ENCODE measurements at places on chromosomes 3 and 15. TPM values are rescaled to one million over a fixed set of nuclear protein-coding genes. Genes with fewer than 3 reads are reported as not detected.

RASL12 gene
- not detected for total RNA-seq

GLDN gene
- 6.5 TPM for total RNA-seq

ZNF385D gene
- total RNA-seq: 2.0 TPM

GCSAM gene
- total RNA-seq: not detected

GRIP2 gene
- not detected for total RNA-seq

SMARCC1 gene
- 24.7 TPM for total RNA-seq

FOXL2NB gene
- not detected for total RNA-seq

POLQ gene
- 7.0 TPM for total RNA-seq

ACP3 gene
- not detected for total RNA-seq

SLC12A8 gene
- 1.3 TPM for total RNA-seq

ADCY5 gene
- 0.13 TPM for total RNA-seq

HHATL gene
- not detected for total RNA-seq

COL6A5 gene
- not detected for total RNA-seq

CCDC33 gene
- 0.06 TPM for total RNA-seq

Data from aortic smooth muscle cell (primary cell).